ENCODE measurements at places on chromosomes 6 and 20.

- peak; percentile 42 for DNase-seq
Measured at GRCh38 chr6:142692942-142693341, 252.0 kb downstream of the HIVEP2 start.

DNA sequence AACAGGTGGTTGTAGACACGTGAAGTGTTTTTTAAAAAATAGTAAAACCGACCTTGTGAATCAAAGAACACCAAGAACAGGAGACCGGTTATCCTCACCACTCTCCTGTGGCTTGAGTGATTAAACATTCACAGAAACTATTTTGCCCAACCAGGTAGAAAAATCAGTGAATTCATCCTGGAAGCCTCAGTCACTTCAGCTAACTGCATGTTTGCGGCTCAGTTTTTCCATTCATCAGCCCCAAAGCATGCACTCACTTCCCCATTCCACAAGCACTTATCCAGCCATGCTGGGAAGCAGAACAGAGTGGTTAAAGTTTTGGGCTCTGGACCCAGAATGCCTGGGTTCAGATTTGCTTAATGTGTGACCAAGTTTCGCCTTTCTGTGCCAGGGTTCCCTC is 2.4 kb downstream of the LRRN4 start:
- no peak for DNase-seq

DNA sequence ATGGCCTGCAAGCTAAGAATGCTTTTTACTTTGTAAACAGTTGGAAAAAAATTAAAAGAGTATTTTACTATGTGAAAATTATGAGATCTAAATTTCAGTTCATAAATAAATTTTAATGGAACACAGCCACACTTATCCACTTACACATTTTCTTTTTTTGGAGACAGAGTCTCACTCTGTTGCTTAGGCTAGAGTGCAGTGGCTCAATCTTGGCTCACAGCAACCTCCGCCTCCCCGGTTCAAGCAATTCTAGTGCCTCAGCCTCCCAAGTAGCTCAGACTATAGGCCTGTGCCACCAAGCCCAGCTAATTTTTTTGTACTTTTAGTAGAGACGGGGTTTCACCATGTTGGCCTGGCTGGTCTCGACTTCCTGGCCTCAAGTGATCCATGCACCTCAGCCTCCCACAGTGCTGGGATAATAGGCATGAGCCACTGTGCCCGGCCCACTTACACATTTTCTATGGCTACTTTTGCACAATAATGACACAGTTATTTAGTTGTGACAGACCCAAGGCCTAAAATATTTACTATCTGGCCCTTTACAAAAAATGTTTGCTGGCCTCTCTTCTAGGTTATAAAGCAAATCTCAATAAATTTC is 109.6 kb downstream of the INSM1 start:
- no peak for DNase-seq

GRCh38 chr20:33291416-33291815 is 8.4 kb downstream of the BPIFB1 start:
- no peak for DNase-seq

- no peak for DNase-seq
Measured at GRCh38 chr6:34284563-34285447, 36.0 kb upstream of the SMIM29 start.

DNA sequence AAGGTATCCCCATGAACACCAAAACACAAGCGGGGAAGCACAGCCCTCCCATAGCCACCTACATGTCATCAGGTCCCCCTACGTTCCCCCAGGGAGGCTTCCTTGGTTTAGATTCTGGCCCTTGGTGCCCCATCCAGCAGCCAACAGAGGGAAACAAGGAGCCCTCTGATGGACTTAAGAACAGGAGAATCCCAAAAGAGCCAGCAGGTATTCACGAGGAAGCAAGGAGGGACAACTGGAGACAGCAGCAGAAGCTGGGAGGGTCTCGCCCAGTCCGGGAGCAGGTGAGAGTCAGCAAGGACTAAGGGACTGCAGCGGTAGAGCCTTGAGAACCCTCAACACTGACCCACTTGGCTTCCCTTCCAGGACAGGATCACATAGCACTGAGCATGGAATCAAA is 58.4 kb upstream of the TOP1 start:
- DNase-seq = no peak

DNA sequence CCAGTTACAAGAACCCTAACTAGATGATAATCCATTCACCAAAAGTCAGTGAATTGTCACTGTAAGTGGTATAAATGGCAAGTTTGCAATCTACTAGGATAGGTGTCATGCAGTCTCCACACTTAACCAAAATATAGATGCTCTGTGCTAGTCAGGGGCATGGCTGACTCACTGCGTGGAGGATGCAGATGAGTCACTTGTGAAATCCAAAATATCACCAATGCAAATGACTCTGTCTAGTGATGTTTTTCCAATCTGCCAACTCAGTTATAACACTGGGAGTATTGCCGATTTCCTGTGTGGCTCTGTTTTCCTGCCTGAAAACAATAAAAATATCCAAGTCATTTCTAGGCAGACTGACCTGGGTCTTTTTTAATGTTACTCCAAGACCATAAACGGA is 47.8 kb upstream of the NRSN1 start:
- DNase-seq = no peak

DNA sequence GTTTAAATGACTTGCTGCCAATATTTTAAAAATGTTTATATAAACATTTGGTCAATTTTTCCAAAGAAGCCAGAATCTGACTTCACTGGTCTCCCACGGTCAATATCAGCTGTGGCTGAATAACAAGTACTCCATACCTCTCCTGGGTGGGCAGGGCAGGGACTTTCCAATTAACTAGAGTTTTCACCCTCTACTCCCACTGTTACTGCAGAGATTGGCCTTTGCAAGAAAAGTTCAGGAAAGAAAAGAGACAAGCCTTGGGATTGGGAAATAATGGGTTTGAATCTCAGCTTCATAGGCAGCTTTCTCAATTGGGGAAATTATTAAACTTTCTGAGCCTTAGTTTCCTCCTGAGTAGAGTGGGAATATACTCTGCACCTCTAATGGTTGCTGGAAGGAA is 236.9 kb downstream of the PRL start:
- no peak for DNase-seq

DNA sequence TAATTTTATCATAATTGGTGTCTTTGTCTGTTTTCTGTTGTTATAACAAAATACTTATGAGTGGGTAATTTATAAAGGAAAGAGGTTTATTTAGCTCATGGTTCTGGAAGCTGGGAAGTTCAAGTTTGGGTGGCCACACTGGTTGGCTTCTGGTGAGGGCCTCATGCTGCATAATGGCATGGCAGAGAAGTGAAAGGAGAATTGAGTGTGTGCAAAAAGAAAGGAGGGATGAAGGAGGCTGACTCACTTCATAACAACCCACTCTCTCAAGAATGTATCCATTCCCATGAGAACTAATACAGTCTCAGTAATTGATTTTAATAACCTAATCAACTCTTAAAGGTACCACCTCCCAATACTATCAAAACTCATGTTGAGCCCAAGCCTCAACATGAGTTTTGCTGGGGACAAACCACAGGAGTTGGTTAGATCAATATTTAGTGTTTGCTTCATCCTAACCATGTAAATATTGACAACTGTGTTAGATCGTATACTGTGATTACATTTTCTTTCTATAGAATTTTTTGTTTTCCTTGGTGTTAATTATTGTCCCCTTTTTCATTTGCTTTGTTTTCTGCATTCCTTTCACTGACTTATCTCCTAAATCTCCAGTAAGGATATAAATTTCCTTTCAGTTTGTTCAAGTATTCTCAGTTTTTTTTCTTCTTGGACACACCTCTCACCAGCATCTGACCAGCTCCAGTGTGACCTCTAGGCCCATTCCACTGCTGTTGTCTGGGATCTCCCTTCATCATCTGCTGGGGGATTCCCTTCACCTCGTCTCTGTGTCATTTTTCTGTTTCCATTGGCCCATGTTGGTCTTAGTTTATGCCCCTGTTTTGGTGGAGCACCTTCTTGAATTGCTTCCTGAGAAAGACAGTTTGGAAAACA is 54.8 kb upstream of the SCGN start:
- DNase-seq = no peak

GRCh38 chr20:3766422-3767109 is 987 bp downstream of the ADISSP start:
- DNase-seq = no peak

DNA sequence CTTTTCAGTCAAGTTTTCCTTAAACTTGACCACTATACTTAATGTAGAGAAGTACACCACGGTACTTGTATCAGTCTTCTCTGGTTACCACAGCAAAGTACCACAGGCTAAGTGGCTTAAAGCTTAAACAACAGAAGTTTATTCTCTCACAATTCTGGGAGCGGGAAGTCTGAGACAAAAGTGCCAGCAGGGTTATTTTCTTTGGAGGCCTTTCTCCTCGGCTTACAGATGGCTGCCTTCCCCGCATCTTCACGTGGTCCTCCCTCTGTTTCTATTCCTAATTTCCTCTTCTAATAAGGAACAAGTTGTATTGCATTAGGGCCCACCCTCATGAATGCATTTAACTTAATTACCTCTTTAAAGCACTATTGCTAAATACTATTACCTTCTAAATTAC is 258.0 kb downstream of the PLCB1 start:
- DNase-seq = no peak

- peak; percentile 75 for DNase-seq
Measured at GRCh38 chr6:13711733-13712598, at the start of gene RANBP9. TSS of gene RANBP9 (minus strand) at chr6:13711835. CDS start at chr6:13711505, 330 bp downstream.

DNA sequence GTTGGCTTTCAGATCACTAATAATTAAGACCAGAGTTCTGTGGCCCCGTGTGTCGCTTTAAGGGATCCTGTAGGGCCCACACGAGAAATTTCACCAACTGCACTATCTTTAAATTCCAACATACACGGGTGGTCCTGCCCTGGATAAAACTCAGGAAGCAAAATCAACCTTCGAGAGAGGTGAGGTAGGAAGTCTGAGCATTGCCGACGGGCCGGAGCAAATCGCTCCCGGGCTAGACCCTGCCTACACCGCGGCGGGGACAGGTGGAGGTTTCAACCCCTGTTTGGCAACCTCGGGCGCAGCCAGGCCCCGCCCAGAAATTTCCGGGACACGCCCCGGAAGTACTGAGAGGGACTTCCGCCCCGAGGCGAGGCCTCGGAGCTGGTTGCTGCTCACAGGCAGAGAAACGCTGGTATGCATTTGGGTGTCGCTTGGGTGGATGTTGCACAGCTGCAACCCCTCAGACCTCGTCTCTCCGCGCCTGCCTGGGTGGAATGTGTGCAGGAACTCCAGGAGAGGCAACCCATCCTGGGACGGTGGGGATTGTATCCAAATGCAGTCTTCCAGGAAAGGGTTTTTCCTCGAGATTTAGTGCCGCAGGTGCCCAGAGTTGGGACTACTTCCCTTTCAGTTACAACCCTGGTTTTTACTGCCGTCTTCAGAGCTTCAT is 19.9 kb downstream of the ZKSCAN8 start:
- peak; percentile 78 for DNase-seq

DNA sequence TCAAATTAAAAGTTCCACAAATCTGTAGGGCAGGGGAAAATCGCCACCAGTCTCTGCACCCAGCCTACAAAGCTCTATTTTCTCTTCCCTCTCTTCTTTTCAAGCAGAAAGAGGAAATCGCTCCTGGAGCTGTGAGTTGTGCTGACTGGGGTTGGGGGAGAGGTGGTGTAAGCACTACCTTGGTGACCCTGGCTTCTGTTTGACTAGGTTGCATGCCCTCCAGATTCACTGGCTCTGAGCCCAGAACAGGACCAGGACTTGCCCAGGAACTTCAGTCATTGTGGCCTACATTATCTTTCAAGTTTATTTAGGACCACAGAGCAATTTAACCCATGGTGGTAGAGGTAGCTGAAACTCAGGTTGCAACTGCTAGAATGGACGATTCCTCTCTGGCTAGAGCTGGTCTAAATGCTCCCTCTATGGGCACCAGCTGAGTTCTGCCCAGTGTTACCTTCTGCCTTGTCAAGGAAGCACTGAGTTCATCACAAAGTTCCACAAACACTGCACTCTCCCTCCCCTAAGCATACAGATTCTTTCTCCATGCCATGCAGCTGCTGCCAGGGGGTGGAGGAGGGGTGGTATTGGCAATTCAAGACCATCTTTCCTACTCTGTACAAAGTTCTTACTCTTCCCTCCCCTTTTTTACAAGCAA is 122.0 kb upstream of the BMP5 start:
- no peak for DNase-seq

GRCh38 chr20:44738813-44739477 is 6.7 kb upstream of the KCNK15 start:
- DNase-seq = no peak

DNA sequence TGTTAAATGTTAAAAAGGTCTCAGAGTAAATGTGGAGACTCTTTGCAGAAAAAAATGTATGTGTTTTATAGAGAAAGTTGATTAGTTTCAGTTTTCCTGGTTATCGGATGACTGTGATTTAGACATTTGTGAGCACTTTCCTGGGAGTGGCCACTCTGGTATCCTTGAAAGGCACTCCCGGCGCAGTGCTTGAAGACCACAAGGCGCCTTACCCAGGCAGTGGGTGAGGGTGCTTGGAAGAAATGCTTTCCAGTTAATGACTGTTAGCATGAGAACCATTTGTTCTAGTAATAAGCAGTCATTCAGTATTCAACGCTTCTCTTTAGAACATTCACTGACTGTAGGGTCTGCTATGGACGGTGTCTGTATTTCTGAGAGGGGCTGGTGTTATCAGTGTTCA is 7.2 kb downstream of the CDS2 start:
- DNase-seq = no peak

GRCh38 chr6:34388421-34388820 is 4.0 kb downstream of the NUDT3 start:
- no peak for DNase-seq

- DNase-seq = no peak
Measured at GRCh38 chr6:3157131-3157933, at the start of gene TUBB2A. TSS of gene TUBB2A (minus strand) at chr6:3157544. CDS start at chr6:3157463, 81 bp downstream.

GRCh38 chr6:56689663-56690062 is 47.0 kb upstream of the DST start:
- no peak for DNase-seq

GRCh38 chr6:75624988-75625387 is 23.3 kb downstream of the SENP6 start:
- DNase-seq = no peak

GRCh38 chr20:46764068-46764467 is 54.6 kb downstream of the SLC2A10 start:
- no peak for DNase-seq

- DNase-seq = no peak
Measured at GRCh38 chr6:117619178-117619577, 16.9 kb upstream of the GOPC start.

DNA sequence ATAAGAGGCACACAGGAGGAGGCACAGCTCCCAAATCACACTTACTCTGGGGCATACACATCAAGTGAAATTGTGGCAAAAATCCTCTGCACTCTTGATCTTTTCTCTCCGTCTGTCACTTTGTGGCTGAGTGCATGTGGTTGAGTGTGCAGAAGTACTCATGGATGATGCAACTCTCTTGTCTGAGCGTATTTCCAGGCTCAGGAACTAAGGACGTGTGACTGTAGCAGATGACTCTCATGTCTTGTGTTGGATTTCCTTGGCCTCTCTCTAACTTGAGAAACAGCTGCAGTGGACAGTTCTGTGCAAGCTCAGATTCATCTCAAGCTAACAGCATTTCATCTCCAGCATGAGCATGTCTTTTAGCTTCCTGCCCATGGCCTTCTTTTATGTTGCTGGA is 245.4 kb upstream of the FLRT3 start:
- no peak for DNase-seq

DNA sequence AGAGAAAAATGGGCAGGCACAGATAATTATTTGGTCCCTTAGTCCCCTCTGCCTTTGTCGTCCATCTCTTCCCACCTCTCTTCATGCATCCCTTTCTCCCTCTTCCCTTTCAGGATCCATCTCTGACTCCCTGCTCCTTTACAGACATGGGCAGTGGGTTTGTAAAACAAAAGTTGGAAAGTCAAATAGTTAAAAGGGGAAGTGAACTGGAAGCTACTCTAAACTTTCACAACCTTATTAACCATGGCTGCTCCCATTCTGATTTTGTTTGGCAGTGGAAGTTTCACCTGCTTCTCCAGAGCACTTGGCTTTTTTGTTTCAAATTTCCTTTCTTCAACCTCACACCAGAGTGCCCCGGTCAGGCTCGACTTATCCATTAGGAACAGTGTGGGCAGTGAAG is 1.2 kb downstream of the HLA-DQA2 start:
- DNase-seq = no peak

Measured in SHP77 treated with DMSO at 0.1 percent for 48 hours (cell line).